ENCODE measurements at places on chromosomes 6 and 20. TPM values are rescaled to one million over a fixed set of nuclear protein-coding genes. Genes with fewer than 3 reads are reported as not detected.

Gene OR2J3
- total RNA-seq: not detected

Gene SYCP2L
- total RNA-seq: 2.4 TPM

Gene SIGLEC1
- total RNA-seq: 0.03 TPM

Gene FUT9
- total RNA-seq: not detected

Gene CD93
- total RNA-seq: 0.10 TPM

Gene HIVEP2
- 10.3 TPM for total RNA-seq

Gene C20orf202
- not detected for total RNA-seq

Measured in Panc1 (cell line).